ENCODE measurements at places on chromosomes 1 and 21. TPM values are rescaled to one million over a fixed set of nuclear protein-coding genes. Genes with fewer than 3 reads are reported as not detected.

DNA sequence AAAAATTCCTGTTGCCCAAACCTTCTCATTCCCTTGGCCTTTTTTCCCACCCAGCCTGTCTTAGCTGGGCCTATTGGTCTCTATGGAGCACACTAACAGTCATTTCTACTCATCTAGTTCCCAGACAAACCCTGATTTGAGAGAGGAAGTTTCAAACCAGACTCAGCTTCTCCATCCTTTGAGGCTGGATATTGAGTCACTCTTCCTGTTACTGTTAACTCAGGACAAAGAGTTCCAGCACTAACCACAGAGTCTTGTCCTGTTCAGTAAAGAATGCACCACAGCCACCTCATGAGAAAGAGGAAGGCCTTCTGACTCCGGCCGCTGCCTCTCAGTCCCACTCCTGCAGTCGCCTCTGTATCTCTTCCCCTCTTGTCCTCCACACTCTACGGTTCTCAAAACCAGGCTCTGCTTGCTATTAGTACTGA is 137.8 kb downstream of the PTPRC start:
- H3K27me3 ChIP-seq = no peaks in the 10 kb centered on the region
- no peak overlapping the region for H3K27ac ChIP-seq
- H3K4me3 ChIP-seq = no peak overlapping the region
- H3K36me3 ChIP-seq = no peaks in the 10 kb centered on the region
- H3K4me1 ChIP-seq = no peaks in the 10 kb centered on the region

DNA sequence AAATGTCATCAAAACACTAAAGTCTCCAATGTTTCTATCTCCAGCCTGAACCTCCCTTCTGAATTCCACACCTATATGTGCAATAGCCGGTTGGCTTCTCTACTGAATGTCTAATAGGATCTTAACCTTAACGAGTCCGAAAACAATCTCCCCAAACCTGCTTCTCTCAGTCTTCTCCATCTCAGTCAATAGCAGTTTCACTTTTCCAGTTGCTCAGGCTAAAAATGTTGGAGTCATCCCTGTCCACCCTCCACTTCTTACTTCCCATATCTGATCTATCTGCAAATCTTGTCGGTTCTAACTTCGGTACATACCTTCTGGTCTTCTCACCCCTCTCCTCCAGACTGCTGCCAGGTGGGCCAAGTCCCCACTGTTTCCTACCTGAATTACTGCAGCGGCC is 25.5 kb upstream of the CITED4 start:
- H3K36me3 ChIP-seq = no peaks in the 10 kb centered on the region
- H3K27ac ChIP-seq = no peak overlapping the region
- H3K4me1 ChIP-seq = no peaks in the 10 kb centered on the region
- H3K27me3 ChIP-seq = no peaks in the 10 kb centered on the region
- H3K4me3 ChIP-seq = no peak overlapping the region

DNA sequence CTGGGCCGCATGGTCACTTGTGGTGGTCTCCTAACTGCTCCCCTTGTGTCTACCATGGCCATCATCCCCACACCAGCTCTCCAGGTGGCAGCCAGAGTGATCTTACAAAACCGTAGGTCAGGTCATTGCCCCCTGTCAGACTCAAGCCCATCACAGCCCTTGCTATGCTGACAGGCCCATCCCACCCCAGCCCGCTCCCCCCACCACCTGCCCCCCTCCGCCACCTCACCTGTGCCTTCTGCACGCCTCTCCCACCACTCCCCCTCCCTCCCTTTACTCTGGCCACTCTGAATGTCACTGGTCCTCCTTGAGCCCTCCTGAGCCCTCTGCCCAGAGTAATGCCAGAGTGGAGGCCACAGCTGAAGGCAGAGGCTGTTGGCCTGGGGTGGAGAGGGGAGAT is 28.5 kb downstream of the TEX35 start:
- H3K36me3 ChIP-seq = no peaks in the 10 kb centered on the region

ADAMTS5 gene
- not detected for total RNA-seq

NLRP3 gene
- total RNA-seq = 14.6 TPM

CSF3R gene
- 0.87 TPM for total RNA-seq

DNA sequence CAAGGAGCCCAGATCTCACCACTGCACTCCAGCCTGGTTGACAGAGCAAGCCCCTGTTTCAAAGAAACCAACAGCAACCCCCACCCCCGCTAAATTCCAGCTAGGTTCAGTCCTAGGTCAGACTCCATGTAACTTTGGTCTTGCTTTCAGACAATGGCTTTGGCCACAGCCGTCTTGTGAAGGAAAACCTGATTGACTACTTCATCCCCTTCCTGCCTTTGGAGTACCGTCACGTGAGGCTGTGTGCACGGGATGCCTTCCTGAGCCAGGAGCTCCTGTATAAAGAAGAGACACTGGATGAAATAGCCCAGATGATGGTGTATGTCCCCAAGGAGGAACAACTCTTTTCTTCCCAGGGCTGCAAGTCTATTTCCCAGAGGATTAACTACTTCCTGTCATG is 12.9 kb downstream of the TOR3A start:
- H3K36me3 ChIP-seq = peaks cover 43% of the 10 kb centered on the region
- H3K4me1 ChIP-seq = no peaks in the 10 kb centered on the region
- no peak for DNase-seq
- H3K27me3 ChIP-seq = no peaks in the 10 kb centered on the region
- no peak overlapping the region for H3K4me3 ChIP-seq

GRCh38 chr1:159879977-159880376 is 17.5 kb upstream of the VSIG8 start:
- no peak overlapping the region for H3K4me3 ChIP-seq
- peaks cover 16% of the 10 kb centered on the region for H3K4me1 ChIP-seq
- DNase-seq = no peak
- no peaks in the 10 kb centered on the region for H3K36me3 ChIP-seq
- no peak overlapping the region for H3K27ac ChIP-seq

- H3K4me1 ChIP-seq = peaks cover 15% of the 10 kb centered on the region
- no peaks in the 10 kb centered on the region for H3K36me3 ChIP-seq
- no peak overlapping the region for H3K4me3 ChIP-seq
- no peak overlapping the region for H3K27ac ChIP-seq
Observed at GRCh38 chr1:76281306-76281705, 206.8 kb downstream of the ST6GALNAC3 start.

- no peaks in the 10 kb centered on the region for H3K27me3 ChIP-seq
- no peaks in the 10 kb centered on the region for H3K4me1 ChIP-seq
Observed at GRCh38 chr1:59316497-59317128, 19.7 kb downstream of the FGGY start.

SLC35D1 gene
- total RNA-seq = 17.7 TPM

DNA sequence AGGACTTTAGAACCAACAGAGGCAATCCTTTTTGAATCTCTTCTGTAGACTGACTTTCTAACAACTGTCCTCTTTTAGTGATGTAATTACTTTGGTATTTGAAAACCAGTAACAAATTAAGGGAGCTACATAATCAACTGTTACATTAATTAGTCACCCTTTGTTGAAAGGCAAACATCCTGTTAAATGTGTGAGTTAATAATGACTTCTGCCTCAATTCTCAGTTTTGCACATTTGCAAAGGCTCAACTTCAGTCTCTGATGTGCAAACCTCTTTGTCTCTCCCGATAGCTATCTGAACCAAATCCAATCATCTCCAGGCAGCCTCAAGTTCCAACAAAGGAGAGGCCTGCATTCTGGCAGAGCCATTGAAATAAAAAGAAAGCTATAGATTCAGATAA is 135.4 kb upstream of the C8B start:
- no peaks in the 10 kb centered on the region for H3K36me3 ChIP-seq
- H3K4me1 ChIP-seq = no peaks in the 10 kb centered on the region
- H3K27ac ChIP-seq = no peak overlapping the region
- H3K27me3 ChIP-seq = no peaks in the 10 kb centered on the region
- no peak overlapping the region for H3K4me3 ChIP-seq
- DNase-seq = no peak
